ENCODE measurements at places on chromosomes 5 and 9.

DNA sequence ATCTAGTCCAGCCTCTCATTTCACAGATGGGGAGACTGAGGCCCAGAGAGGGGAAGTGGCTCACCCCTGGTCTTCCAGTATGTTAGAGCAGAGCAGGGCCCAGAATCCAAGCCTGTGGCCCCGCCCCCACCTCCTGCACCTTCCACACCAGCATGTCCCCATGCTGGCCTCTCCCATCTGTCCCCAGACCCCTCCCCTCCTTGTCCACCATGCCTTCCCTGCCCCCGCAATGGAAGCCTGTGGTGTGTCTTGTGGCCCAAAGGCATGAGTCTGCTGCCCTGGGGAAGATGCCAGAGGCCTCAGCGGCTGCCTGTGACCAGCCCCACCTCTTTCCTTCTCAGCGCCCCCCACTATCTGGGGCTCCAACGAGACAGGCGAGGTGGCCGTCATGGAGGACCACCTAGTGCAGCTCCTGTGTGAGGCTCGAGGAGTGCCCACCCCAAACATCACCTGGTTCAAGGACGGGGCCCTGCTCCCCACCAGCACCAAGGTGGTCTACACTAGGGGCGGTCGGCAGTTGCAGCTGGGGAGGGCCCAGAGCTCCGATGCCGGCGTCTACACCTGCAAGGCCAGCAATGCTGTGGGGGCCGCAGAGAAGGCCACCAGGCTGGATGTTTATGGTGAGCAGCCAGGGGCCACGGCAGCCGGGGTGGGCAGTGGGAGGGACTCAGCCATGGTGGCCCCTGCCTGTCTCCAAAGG, 87.2 kb downstream of the HMCN2 start:
- no peak for DNase-seq

DNA sequence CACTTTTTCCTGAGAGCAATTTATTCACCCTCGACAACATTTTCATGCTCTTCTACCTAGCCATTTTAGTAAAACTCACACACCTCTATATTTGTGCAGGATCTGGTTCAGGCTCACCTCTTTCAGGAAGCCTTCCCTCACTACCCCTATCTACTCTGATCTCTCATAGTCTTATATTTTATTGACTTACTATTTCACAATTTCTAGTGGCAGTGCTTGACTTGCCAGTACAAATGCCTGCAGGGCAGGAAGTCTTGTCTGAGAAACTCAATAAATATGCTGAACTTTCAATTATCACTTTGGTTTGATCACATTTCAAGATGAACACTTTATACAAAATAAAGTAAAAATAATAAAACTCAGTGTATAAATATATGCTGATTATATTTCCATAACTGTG, 226.8 kb downstream of the CETN3 start:
- no peak for DNase-seq

GRCh38 chr5:147763791-147764525, 18.6 kb downstream of the JAKMIP2 start:
- no peak for DNase-seq

DNA sequence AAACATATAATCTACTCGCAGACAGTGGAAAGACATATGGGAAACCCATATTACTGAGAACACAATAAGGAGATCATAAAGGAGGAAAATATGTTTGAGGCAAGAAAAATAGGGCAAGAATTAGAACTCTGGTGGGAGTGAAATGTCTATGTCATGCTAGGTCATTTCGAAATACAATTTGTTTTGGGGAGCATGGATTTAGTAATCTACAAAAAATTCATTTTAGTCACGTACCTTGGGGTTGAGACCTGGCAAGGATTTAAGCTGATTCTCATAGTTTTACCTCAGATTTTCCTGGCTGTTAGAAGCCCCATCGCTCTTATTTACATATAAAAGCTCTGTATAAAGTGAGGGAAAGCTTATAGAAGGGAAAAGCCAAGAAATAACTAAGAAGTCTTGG, 11.5 kb upstream of the CSNK1G3 start:
- no peak for DNase-seq

DNA sequence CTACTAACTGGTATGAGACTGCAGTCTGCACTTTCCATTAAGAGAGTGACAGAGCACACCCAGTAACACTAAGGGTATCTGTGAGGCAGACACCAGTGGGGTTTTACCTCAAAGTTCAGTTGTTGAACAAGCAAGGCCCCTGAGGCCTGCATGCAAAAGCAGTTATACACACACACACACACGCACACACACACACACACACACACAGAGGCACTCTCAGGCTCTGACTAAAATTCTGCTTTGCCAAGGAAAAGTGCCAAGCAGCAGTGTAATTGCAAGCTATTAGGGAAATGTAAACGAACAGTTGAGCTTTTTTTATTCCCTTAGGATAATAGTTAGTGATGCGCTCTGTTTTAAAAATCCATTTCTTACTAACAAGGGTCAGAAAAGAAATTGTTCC, 377.1 kb downstream of the SPOCK1 start:
- DNase-seq, result no peak

DNA sequence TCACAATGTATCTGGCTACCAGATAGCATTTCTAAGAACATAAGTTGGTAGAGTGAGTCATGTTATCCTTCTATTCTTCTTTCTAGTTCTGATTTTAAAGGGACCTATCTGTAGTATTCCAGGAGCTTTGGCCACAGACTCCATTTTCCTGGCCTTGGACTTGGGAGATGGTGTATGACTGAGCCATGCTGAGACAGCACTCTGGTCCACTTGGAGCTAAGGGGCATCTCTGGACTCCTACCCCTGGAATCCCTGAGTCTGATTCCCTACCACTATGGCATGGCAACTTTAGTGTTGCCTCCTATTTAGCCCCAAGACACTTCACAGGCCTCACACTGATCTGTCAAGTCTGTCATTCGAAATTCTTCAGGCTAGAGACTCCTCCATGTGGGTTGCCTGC, 58.8 kb downstream of the BAAT start:
- no peak for DNase-seq

GRCh38 chr9:78234810-78235209, 1.1 kb upstream of the CEP78 start:
- DNase-seq, result no peak

DNA sequence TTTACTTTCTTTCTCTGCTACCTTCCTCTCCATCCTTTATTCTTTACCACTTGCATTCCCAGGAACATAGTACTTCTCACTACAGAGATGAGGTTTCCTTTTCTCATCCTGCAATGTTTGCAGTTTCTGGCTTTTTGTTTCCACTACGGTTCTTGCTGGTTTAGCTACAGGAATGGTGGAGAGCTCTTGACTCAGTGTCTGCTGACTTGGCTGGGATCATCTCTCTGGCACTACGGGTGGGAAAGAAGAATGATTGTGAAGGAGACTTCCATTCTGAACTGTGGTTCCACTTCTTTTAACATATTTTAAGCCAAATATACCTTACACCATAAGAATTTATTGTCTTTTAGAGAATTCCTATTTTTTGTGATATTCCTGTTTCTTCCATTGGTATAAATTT, 65.1 kb downstream of the NREP start:
- DNase-seq, result no peak

DNA sequence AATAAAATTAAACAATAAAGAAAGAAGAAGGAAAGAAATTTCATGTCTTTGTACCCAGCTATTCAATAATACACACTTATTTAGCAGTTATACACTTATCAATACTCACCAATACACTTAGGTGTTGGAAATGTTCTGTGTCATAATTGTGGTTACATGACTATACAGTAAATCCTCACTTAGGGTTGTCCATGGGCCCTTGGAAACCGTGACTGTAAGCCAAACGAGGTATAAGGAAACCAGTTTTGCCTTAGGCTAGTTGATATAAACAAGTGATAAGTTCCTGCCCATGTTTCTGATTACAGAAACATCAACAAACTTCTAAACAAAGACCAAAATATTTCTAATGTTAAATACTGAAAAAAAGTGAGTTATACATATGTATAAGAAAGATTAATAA, 10.0 kb upstream of the SLCO4C1 start:
- DNase-seq, result no peak

DNA sequence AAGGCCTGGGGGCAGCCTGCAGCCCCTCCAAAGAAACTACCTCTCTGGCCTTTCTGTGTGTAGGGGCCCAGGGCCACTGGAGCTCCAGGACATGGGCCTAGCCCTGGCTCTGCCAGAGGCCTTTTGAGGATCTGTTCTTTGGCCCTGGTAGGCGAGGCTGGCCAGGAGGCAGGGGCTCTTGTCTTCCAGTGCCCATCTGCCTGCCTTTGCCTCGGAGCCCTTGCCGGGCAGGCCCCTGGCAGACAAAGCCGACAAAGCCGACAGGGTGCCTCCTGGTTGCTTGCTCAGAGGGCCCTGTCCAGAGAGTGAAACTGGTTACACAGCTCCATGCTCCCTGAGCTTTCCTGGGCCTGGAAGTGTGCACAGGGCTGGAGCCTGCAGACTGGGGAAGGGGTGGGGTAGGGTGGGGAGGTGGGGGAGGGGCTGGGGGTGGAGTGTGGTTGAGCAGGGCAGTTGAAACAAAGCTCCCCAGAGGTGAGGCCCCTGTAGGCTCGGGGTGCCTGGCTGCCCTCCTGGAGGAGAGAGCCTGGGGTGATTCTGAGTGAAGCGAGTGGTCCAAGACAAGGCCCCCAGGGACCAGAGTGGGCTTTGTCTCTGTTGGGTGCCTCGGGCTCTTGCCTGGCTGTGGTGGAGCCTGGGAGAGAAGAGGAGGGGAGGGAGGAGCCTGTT, 29.3 kb downstream of the PTPA start:
- no peak for DNase-seq

- no peak for DNase-seq
These were observed 16.3 kb upstream of the NPR2 start for GRCh38 chr9:35774907-35775635.

All from stimulated activated CD4-positive, alpha-beta T cell treated with anti-CD3 and anti-CD28 coated beads, Interleukin-15, amount 100 ng/mL, for 1 hour (primary cell).